ENCODE measurements at places on chromosomes 4 and X. TPM values are rescaled to one million over a fixed set of nuclear protein-coding genes. Genes with fewer than 3 reads are reported as not detected.

The STPG2 gene
- not detected for total RNA-seq

The PCDH18 gene
- not detected for total RNA-seq

The NAP1L3 gene
- total RNA-seq: 0.37 TPM

The PABPC1L2B gene
- total RNA-seq: not detected

The AFM gene
- total RNA-seq: not detected

The QRFPR gene
- total RNA-seq: 0.08 TPM

The SYN1 gene
- total RNA-seq: 0.21 TPM

The RHOH gene
- total RNA-seq: not detected

The MAGEB10 gene
- total RNA-seq: not detected

The SCD5 gene
- total RNA-seq: 7.3 TPM

The SAGE1 gene
- total RNA-seq: not detected

The BRS3 gene
- total RNA-seq: not detected

The ATP11C gene
- total RNA-seq: 10.3 TPM

The APBB2 gene
- total RNA-seq: 10.5 TPM
